GM23248 (cell line): ENCODE measurements at places on chromosomes 11 and 22. TPM values are rescaled to one million over a fixed set of nuclear protein-coding genes. Genes with fewer than 3 reads are reported as not detected.

The PATE2 gene
- not detected in 2 replicates for polyA plus RNA-seq

- H3K27ac ChIP-seq: no peak overlapping the region
- H3K4me3 ChIP-seq: no peak overlapping the region
- no peak for DNase-seq
- no peaks in the 10 kb centered on the region for H3K27me3 ChIP-seq
- H3K4me1 ChIP-seq: no peaks in the 10 kb centered on the region
- H3K36me3 ChIP-seq: no peaks in the 10 kb centered on the region
Observed at GRCh38 chr11:133386852-133387251, 145.4 kb downstream of the OPCML start.

DNA sequence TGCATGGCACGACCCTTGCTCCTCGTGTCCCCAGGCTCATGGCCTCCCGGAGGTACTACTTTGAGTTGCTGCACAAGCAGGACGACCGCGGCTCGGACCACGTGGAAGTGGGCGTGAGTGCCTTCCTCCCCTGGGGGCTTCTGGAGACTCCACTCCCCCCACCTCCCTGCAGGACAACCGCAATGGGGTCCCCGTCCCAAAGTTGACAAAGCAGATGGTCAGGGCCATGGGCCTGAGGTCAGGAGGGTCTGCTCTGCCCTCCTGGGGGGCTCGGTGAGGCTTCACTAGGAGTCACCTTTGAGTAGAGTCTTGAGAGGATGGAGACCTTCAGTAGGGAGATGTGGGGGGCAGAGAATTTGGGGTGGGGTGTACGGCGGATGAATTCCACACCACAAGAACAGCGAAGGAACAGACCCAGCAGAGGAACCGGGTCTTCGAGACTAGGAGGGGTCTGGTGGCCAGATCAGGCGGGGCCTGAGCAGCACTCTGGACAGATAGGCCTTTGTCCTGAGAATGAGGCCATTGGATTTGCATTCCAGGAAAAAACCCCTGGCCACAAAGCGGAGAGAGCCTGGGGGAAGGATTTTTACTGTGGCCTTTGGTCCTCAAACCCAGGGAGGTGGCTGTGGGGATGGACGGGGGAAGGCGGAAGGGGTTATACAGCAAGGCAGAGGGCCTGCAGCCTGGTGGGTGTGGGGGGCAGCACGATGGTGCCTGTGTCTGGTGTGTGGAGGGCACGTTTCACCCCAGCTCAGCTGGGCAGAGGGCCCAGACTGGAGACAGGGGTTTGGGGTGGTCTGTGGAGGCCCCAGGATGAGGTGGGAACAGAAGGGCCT is 4.6 kb downstream of the B4GALNT4 start:
- no peak overlapping the region for H3K27ac ChIP-seq
- no peak overlapping the region for H3K4me3 ChIP-seq

The CPT1B gene
- 1.0 and 1.3 TPM in 2 replicates for polyA plus RNA-seq

DNA sequence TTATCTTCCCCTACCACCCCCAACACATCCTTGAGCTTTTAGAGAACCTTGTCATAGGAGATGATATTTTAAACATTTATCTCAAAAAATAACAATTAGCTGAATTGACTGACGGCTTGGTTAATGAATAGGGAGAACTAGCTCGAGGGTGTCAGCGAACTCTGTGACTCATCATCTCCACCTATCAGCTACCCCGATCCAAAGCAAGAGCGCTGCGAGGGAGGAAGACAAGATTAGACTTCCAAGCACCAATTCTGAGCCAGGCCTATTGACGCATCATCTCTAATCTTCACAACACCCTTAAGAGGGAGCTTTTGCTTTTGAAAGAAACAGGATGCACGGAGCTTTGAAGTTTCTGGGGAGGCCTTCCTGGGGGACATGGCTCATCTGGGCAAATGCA is 51.0 kb upstream of the GALNT18 start:
- DNase-seq: no peak
- peaks cover 71% of the 10 kb centered on the region for H3K27me3 ChIP-seq
- H3K4me3 ChIP-seq: no peak overlapping the region
- H3K36me3 ChIP-seq: no peaks in the 10 kb centered on the region
- no peak overlapping the region for H3K27ac ChIP-seq

The MS4A15 gene
- not detected in 2 replicates for polyA plus RNA-seq

GRCh38 chr11:115925568-115926090 is 421.4 kb upstream of the CADM1 start:
- no peak for DNase-seq
- no peak overlapping the region for H3K4me3 ChIP-seq
- no peaks in the 10 kb centered on the region for H3K36me3 ChIP-seq

The EIF3F gene
- 193 and 200 TPM in 2 replicates for polyA plus RNA-seq

The VPREB3 gene
- polyA plus RNA-seq: not detected in 2 replicates

DNA sequence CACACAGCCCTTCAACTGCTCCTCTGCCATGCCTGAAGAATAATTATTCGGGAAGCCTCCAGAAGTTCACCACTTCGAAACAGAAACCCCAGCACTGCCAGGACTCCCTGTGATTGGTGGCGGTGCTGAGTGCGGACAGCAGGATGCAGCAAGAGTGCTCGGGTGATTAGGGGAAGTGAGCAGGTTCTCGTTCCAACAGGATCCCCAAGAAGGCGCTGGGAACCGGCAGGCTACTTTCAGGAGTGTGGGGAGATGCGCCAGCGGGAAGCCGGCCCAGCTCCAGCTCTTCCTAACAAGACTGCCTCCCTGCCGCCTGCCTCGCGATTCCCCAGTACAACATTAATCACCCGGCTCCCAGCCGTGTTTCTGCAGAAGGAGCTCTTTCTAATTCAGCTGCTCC is 630.2 kb downstream of the BRD1 start:
- no peak overlapping the region for H3K4me3 ChIP-seq
- no peaks in the 10 kb centered on the region for H3K36me3 ChIP-seq
- H3K4me1 ChIP-seq: no peaks in the 10 kb centered on the region

The CASP12 gene
- polyA plus RNA-seq: not detected in 2 replicates

DNA sequence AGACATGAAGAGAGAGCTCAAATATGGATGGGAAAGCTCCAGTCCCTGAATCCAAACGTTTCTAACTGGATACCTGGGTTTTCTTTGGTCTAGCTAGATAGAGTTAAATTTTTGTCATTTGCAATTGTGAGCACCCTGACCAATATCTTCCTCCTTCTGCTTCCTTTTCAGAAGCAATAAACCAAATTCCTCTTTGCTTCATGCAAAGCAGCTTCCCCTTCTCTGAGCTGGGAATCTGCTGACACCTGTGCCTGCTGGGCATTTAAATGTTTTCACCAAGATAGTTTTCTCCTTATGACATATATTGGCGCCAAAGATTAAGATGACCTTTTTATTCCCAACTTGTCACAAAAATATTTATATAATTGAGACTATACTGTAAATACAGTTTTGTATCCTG is 27.9 kb upstream of the PAK1 start:
- no peak overlapping the region for H3K4me3 ChIP-seq
- H3K36me3 ChIP-seq: no peaks in the 10 kb centered on the region
- no peaks in the 10 kb centered on the region; the same call in 1 of the 2 replicates for H3K27me3 ChIP-seq
- DNase-seq: no peak

DNA sequence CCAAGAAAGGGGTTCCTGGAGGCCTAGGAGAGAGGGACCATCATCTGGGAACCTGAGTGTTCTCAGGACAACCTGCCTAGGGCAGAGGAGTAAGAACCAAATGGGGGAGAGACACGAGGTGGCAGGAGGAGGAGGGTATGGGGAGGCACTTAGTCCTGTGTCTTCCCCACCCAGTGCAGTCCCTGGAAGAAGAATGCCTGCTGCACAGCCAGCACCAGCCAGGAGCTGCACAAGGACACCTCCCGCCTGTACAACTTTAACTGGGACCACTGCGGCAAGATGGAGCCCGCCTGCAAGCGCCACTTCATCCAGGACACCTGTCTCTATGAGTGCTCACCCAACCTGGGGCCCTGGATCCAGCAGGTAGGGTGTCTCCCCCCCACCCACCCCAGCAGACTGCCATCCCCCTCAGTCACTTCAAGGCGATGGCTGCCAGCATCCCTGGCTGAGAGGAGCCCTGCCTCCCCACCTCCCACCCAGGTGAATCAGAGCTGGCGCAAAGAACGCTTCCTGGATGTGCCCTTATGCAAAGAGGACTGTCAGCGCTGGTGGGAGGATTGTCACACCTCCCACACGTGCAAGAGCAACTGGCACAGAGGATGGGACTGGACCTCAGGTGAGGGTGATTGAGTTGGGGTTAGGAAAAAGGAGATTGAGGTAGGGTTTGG is 3.7 kb upstream of the INPPL1 start:
- H3K27ac ChIP-seq: no peak overlapping the region
- H3K36me3 ChIP-seq: no peaks in the 10 kb centered on the region
- DNase-seq: no peak
- no peaks in the 10 kb centered on the region for H3K27me3 ChIP-seq

DNA sequence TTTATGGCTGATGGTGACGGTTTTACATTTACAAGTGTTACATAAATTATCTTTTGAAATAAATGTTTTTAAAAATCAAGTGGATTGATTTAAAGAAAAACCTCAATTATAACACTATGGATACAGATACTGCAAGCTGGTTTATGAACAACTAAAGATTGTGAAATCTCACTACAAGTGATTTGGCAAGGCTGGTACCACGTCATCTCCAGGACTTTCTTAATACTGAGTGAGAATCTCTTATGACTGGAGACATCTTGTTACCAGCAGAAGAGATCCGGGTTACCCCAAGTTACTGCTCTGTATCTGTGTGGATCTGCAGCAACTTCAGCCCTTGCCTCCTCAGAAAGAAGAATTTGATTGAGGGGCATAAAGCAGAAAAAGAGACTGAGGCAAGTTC is 452.9 kb downstream of the MN1 start:
- H3K36me3 ChIP-seq: no peaks in the 10 kb centered on the region
- peak overlapping the region; percentile 20; the same call in 1 of the 2 replicates for H3K4me3 ChIP-seq
- no peaks in the 10 kb centered on the region for H3K27me3 ChIP-seq
- H3K4me1 ChIP-seq: peaks cover 15% of the 10 kb centered on the region
